ENCODE measurements at places on chromosomes 13 and 19. TPM values are rescaled to one million over a fixed set of nuclear protein-coding genes. Genes with fewer than 3 reads are reported as not detected.

The FXYD3 gene
- not detected for total RNA-seq

The GJA3 gene
- total RNA-seq = 0.05 TPM

The NLRP11 gene
- total RNA-seq = 0.10 TPM

The CD79A gene
- 2.5 TPM for total RNA-seq

Data from activated naive CD4-positive, alpha-beta T cell treated with anti-CD3 and anti-CD28 coated beads for 36 hours (primary cell).